ENCODE measurements at places on chromosomes 7 and 10.

- no peak for DNase-seq
These were observed 10.5 kb downstream of the STYXL1 start for GRCh38 chr7:76037310-76037709.

GRCh38 chr7:111388912-111389311 lies 173.4 kb downstream of the IMMP2L start:
- DNase-seq = no peak

DNA sequence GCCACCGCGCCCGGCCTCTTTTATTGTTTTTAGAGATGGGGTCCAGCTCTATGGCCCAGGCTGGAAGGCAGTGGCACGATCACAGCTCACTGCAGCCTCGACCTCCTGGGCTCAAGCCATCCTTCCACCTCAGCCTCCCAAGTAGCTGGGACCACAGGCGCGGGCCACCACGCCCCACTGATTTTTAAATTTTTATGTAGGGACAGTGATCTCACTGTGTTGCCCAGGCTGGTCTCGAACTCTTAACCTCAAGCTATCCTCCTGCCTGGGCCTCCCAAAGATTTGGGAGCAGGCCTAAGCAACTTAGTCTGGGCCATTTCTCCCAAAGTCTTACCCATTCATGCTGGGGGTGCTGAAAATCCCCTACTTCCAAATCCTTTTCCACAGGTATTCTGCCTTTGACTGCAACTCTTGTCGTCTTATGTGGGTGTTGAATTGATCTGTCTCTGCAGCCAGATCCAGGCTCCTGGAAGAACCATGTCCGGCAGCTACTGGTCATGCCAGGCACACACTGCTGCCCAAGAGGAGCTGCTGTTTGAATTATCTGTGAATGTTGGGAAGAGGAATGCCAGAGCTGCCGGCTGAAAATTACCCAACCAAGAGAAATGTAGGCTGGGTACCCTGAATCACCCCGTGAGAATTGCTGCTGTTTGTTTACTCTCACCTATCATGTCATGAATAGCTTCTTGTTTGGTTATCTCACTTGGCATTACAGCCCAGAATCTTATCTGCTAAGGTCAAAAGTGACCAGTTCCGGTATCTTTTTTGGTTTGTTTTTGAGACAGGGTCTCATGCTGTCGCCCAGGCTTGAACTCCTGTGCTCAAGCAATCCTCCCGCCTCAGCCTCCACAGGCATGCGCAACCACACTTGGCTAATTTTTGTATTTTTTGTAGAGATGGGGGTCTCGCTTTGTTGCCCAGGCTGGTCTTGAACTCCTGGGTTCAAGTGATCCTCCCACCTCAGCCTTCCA lies 1.1 kb downstream of the ZDHHC4 start:
- no peak for DNase-seq

- no peak for DNase-seq
These were observed 16.0 kb upstream of the GDI2 start for GRCh38 chr10:5829267-5829666.

GRCh38 chr7:148242294-148242821 lies 348.2 kb upstream of the C7orf33 start:
- peak; percentile 2 for DNase-seq

- DNase-seq = no peak
These were observed 91.8 kb upstream of the LANCL2 start for GRCh38 chr7:55273186-55273980.

DNA sequence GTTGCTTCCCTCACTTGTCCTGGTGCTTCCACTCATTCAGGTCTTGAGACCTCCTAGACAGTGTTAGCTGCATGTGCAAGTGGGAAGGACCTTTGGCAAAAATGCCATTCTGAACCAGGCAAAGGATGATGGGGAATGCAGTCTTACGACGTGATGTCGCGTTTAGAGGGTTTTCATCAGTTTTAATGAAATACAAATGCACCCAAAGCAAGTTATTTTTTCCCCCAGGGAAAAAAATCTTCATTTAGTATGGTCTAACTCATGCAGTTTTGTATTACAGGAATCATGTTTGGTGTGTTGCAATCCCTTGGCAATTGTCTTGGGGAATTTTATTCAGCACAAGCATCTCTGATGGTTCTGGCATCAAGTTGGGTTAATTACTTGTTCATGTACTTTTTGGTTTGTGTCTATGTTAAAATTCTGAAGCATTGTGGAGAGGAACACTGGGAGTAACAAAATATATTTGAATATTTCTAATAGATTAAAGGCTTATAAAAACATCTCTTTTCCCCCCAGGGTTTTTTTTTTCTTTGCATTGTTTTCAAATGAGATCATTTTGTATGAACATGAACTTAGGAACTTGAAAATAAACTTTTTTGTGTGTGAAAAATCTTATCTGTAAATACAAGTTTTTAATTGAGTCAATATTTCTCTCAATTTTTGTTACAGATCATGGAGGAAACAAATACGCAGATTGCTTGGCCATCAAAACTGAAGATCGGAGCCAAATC lies 188.9 kb downstream of the BICC1 start:
- no peak for DNase-seq

- no peak for DNase-seq
These were observed 44.4 kb downstream of the TSPAN15 start for GRCh38 chr10:69495666-69496065.

GRCh38 chr7:32948202-32948601 lies 9.0 kb upstream of the FKBP9 start:
- DNase-seq = no peak

- no peak for DNase-seq
These were observed 66.6 kb downstream of the PCLO start for GRCh38 chr7:83096065-83096580.

- no peak for DNase-seq
These were observed 79.3 kb upstream of the PDGFA start for GRCh38 chr7:598899-599298.

DNA sequence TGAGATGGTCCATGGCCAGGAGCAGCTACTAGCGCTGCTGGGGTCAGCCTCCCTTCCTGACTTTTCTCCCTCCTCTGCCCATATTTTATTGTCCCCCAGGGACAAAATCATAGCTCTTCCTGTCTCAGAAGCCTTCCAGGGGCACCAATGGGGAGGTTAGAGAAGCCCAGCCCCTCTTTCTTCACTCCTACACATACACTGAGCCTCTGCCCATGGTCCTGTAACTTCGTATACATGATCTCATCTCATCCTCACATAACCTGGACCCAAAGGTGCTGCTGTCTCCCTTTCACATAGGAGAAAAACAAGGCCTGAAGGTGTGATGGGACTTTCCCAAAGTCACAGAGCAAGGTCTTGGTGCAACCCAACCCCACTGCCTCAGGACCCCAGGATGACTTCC lies 2.5 kb downstream of the SRRM3 start:
- DNase-seq = no peak

Data from CD4-positive, alpha-beta T cell treated with Interleukin-21 for 1 hour (primary cell).